ENCODE measurements at places on chromosomes 7 and 10.

DNA sequence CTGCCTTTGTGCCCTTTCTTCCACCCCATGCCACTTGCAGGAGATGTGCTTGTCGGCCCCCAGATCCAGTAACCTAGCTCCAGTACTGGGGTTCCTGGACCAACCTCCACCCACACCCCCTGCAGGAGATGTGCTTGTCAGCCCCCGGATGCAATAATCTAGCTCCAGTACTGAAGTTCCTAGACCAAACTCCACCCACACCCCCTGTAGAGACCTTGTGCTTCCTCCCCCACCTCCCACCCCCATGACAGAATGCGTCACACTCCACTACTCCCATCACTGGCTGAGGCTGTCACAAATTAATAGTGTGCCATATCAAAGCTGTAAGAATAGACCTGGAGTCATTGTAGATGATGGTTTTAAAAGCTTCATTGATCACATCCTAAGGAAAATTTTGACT, 185.0 kb downstream of the BICC1 start:
- no peak for DNase-seq

GRCh38 chr7:11831736-11832495, at the start of gene THSD7A:
THSD7A (minus strand) TSS chr7:11832198; CDS start chr7:11831946, 252 bp downstream.
- peak; percentile 64 for DNase-seq

DNA sequence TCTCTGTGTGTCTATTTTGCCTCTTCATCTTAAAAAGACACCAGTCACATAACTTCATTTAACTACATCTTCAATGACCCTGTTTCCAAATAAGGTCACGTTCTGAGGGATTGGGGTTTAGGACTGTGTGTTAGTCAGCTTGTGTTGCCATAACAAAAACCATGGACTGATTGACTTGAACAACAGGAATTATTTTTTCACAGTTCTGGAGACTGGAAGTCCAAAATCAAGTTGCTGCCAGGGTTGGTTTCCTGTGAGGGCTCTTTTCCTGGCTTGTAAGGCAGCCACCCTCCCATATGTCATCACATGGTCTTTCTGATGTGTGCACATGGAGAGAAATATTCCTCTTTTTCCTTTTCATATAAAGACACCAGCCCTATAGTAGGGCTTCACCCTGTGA, 55.3 kb downstream of the REEP3 start:
- no peak for DNase-seq

DNA sequence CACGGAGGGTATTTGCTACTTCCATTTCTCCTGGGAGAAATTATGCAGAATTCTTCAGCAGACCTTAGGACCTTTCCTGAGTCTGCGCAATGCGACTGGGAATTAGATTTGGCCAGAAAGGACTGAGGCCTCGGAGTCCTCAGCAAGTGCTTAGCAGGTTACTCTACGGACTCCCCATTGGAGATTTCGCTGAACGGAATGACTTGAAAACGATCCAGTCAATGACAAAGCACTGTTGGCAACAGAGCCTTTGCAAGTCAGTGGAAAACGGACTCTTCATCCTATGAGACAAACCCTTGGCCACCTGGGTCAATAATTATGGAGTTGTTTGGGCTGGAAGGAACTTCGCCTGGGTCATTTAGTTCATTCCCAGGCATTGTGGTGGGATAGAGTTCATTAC, 107.4 kb downstream of the FAM204A start:
- DNase-seq, result no peak

DNA sequence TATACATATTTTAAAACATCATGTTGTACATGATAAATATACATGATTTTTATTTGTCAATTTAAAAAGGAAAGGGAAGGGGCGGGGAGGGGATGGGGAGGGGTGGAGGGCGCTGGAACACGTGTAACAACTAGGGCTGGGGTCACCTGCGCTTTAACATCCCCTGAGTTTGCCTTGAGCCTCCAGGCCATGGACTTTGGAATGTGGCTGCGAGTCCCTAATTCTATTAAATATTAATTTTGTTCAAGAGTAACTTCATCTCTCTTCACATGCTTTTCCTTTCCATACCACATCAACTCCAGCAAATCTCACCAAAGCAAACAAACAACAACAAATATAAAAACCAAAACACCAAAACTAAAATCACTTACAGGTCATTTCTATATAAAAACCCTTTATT, 10.6 kb downstream of the IFIT5 start:
- DNase-seq, result no peak

DNA sequence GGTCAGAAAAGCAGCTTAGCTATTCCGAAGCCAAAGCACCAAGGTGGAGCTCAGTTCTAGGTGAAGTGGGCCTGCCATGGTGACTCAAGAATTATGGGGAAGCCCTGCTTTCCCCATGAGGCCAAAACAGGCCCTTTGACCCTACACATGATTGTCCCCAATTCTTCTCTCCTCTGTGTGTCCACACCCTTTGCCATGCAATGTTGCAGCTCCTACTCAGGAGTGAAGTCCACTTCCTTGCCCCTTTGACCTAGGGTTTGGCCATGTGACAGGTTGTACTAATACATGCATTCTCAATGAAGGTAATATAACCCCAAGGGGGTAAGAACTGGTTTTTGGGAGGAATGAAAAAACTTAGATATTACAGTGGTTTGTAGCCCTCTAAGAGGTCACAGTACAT, 67.6 kb upstream of the MKRN1 start:
- DNase-seq, result no peak

- DNase-seq, result peak; percentile 85
These were observed 9.5 kb upstream of the AUTS2 start for GRCh38 chr7:69588773-69589172.

- DNase-seq, result no peak
These were observed 133.5 kb upstream of the SHH start for GRCh38 chr7:155945670-155946325.
